ENCODE measurements at places on chromosomes 12 and 14.

- no peak for DNase-seq
Measured at GRCh38 chr12:113786107-113786506, 180.0 kb downstream of the RBM19 start.

GRCh38 chr12:10364815-10365622 lies 24.8 kb downstream of the KLRK1 start:
- peak; percentile 77 for DNase-seq

- DNase-seq: no peak
Measured at GRCh38 chr12:4190366-4191063, 83.0 kb upstream of the CCND2 start.

- DNase-seq: peak; percentile 55
Measured at GRCh38 chr12:105740970-105741725, 397.6 kb downstream of the NUAK1 start.

- DNase-seq: no peak
Measured at GRCh38 chr12:8685051-8685450, 12.7 kb upstream of the RIMKLB start.

DNA sequence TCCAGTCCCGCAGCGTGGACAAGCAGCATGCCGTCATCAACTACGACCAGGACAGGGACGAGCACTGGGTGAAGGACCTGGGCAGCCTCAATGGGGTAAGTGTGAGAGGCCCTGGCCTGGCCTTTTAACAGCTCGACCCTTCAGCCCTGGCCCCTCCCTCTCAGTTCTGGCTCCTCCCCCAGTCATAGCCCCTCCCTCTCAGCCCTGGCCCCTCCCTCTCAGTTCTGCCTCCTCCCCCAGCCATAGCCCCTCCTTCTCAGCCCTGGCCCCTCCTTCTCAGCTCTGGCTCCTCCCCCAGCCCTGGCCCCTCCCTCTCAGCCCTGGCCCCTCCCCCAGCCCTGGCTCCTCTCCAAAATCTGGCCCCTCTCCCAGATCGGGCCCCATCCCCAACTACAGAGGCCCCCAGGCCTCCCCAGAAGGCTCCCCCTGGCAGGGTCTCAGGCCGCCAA lies 11.2 kb downstream of the CEP170B start:
- no peak for DNase-seq

DNA sequence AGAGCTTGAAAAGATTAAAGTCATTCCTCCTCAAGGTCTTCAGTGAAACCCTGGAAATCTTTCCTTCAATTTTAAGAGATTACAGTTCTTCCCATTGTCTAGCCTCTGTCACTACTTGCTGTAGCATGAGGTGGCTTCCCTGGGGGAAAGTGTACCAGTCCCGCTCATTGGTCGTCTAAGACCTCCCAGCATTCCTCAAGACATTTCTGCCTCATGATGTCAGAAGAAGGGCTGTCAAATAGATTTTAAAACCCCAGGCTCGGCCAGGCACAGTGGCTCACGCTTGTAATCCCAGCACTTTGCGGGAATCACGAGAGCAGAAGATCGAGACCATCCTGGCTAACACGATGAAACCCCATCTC lies 46.7 kb downstream of the SMUG1 start:
- no peak for DNase-seq

- no peak for DNase-seq
Measured at GRCh38 chr12:42819846-42820245, 230.3 kb upstream of the PRICKLE1 start.

DNA sequence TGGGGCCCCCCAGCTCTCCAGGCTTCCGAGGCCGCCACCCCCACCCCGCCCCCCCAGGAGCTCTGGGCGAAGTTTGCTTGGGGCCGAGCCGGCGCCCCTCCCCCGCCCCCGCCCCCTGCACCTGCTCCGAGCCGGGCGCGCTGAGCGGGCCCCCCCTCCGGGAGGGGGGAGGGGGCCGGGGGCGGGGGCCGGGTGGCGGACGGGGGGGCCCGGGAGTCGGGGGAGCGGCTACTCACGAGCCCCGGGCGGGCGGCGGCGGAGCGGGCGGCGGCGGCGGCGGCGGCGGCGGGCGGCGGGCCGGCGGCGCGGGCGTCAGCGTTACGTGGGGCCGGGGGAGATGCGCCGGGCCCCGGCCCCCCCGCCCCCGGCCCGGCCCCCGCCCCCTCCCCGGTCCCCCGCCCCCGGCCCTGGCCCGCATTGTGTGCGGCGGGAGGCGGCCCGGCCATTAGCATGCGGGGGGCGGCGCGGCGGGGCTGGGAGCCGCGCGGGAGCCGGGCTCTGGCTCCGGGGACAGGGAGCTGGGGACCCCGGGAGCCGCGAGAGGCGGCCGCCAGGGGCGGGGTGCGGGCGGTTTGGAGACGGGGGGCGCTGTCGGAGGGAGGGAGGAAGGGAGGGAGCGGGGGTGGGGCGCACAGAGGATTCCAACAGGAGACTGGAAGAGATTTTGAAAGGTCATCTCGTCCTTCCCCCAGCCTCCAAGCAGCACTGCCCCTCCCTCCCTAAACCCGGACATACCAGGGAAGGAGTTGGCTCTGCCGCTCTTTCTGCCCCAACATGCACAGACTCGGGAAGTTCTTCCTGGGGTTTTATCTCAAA lies at the start of gene ZNF219:
ZNF219 (minus strand) TSS at position 580 of the 816 bp plus-strand sequence. CDS start 5,064 bp downstream, outside the sequence.
- peak; percentile 52 for DNase-seq

GRCh38 chr12:10968765-10969456 lies 17.8 kb downstream of the TAS2R50 start:
- DNase-seq: no peak

DNA sequence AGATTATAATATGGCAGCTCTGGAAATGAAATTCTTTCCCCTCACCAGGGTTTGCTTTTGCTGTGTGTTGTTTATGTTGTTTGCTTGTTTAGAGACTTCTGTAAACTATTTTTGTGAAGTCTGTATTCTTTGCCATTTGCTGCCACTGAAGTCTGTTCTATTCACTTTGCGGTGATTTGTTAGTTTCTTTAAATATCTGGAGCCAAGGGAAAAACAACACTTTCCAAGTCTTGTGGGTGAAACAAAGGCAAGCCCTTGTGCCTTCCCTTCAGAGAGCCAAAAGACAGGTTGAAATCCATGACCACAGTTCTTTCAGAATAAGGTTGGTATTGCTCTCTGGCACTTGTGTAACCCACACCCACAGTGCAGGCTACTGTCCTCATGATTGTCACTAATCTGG lies 59.5 kb upstream of the RNU6-7 start:
- DNase-seq: no peak

GRCh38 chr12:110699591-110700445 lies 10.9 kb upstream of the HVCN1 start:
- no peak for DNase-seq

DNA sequence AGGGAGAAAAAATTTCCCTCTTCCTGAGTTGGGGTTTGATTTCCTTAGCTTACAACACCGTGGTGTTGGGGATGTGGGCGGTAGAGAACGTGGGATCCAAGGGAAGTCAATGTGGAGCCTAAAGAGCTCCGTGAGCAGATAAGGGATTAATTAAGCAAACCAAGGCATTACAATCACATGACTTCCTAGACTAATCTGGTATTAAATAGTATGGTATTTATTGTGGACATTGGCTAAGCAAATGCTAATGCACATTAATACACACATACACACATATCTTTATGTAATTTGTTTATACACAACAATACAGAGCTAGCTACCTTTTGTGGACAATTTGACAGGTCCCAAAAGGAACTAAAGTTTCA lies 791 bp upstream of the RNF41 start:
- DNase-seq: no peak

- DNase-seq: no peak
Measured at GRCh38 chr12:41943671-41944070, 201.0 kb downstream of the GXYLT1 start.

DNA sequence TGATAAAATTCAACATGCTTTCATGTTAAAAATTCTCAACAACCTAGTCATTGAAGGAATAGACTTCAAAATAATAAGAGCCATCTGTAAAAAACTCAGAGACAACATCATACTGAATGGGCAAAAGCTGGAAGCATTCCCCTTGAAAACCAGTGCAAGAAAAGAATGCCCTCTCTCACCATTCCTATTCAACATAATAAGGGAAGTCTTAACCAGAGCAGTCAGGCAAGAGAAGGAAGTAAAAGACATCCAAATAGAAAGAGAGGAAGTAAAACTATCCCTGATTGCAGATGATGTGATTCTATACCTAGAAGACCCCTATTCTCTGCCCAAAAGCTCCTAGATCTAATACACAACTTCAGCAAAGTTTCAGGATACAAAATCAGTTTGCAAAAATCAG lies 52.9 kb downstream of the APOBEC1 start:
- DNase-seq: no peak

DNA sequence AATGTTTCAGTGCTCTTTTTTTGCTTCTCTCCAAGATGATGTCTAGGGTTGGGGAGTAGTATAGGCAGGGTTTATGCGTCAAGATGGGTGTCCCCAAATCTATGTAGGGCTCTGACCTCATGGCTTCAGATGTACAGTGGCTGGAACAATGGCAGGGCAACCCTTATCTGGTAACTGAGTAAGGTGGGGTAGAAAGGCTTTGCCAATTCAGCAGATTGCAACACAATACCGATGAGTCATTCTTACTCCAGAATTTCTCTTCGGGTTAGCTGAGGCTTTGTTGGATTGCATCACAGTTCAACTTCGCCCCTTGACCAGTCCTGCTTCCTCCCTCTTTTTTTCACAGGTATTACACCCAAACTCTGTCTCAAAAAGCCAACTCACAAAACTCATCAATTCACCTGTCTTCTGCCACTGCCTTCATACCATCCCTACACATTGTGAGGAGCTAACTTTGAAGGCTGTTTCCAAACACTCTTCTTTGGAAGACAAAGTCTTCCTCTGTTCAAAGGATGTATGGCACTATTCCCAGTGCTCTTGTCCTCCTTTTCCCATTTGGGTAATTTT lies 190.2 kb upstream of the CNOT2 start:
- no peak for DNase-seq

DNA sequence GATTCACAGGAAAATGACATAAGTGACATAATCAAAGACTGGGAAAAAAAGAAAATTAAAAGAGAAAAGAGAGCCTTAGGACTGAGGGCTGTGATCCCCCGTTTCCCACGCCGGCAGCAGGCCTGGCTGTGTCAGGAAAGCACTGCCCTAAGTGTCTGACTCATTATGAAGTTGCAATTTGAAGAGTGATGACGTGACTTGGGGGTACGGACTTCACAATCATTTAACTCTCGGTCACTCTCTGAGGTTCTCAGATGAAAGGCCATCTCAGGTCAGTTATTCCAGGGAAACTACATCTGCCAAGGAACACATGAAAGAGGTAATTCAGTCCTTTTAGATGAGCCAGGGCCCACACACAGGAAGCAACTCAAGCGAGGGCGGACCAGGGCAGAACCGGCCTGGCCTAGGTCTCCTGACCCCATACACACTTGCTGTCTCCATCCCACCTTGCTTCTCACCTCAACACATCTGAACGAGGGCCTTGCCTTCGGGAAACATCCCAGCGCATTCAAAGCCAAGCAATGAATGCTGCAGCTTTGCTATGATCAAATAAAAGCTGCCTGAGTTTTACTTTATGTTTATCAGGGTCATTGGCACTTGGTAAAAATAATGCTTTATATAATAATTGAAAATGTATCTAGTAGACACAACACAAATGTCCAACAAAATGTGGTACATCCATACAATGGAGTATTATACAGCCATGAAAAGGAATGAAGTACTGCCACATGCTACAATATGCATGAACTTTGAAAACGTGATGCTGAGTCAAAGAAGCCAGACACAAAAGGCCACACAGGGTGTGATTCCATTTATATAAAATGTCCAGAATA lies 2.7 kb downstream of the SSH1 start:
- no peak for DNase-seq

DNA sequence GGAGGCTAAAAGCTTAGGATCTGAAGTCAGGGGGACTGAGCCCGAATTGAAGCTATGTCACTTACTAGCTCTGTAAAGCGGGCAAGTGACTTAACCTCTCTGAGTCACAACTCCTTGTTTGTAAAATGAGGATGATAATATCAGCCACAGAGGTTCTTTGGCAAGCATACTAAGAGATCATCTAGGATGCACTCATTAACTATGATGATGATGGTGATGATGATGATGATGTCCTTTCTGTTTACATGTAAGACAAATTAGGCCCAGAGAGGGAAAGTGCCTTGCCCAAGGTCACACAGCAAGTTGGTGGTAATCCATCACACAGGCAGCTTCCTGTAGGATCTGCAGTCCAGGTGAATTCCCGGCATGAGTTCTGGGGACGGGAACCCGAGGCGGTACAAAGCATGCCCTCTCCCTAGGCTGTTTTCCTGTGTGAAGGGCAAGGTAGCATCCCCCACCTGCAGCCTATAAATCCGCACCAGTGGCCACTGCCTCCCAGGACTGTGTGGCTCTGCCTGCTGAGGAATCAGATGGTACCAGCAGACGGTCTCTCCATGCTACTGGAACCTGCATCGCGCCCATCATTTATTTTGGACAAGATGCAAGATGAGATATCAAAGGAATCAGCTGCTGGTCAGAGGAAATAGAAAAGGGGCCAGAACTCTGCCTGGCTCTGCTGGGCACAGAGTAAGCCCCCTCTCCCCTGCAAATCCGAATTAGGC lies 55.2 kb downstream of the MAP1LC3B2 start:
- DNase-seq: no peak

- DNase-seq: no peak
Measured at GRCh38 chr14:105053996-105054395, 11.2 kb downstream of the GPR132 start.

DNA sequence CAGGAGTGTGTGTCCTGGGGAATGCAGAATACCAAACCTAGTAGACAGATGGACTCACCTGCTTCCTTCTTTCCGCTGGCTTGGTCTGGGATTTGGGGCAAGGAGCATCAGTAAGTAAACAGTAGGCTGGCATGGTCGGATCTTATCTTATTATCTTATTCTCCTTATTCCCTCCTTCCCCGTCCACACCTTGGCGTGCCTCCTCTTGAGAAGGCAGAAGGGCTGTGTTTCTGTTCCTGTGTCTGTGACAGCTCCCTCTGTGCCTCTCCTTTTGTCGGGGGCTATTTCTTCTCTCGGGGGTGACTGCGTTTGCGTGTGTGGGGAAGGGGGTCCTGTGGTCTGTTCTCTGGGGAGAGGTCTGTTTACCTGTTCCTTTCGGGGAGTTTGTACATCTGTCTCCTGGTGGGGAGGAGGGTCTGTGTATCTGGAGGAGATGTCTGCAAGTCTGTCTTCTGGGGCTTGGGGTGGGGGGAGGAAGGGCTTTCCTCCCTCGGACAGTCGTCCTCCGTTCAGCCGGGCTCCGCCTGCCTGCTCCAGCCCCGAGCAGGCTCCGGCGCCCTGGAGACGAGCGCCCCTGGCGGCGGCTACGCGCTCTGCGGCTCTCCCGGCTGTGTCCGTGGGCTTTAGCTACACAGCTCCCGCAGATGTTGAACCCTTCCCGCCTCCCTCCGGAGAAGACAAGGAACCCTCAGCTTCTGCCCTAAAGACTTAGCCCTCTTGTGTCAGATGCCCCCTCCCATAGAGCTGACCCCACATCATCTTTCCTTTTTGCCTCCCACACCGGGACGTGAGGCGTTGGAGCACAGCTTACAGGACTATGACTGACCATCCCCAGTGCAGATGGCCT lies 4.4 kb downstream of the KRT86 start:
- peak; percentile 82 for DNase-seq

Measured in head of caudate nucleus (tissue), 42 donors.